Stimulated activated CD4-positive, alpha-beta T cell treated with anti-CD3 and anti-CD28 coated beads, Interleukin-15, amount 100 ng/mL, for 48 hours (primary cell): ENCODE measurements at places on chromosomes 6 and 20.
A peak's percentile ranks its signal among the peaks of the same experiment; 100 is the strongest.

DNA sequence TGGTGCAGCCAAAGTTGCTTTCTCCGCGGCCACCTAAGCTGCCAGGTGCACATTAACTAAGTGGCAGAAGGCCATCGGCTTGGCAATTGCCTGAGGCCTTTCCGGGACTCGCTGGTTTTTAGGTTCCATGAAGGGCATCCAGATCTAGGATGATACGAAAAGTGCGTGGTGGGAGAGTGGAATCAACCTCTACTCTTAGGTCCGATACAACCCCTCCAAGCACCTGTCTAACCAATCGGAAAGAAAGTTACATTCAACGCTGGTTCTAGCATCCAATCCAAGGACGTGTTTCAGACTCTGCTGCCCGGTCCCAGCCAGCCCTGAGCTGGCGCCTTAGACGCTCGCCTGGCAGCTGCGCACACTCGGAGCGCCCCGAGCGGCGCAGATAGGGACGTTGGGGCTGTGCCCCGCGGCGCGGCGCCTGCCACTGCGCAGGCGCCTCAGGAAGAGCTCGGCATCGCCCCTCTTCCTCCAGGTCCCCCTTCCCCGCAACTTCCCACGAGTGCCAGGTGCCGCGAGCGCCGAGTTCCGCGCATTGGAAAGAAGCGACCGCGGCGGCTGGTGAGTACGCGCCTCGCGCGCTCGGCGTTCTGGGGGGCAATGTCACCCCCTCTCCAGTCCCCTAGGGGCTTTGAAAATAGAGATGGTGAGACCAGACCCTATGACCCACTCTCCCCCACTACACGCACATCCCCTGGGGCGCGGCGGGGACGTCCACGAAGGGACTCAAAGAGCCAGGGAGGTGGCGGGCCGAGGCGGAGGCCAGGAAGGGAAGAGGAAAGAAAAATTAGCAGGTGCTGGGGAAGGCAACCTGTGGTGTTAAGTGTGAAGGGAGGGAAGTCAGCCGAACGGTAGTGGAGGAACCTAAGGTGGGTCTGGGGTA is at the start of gene ENPP4:
Gene ENPP4, plus strand, starts transcription at position 361 of the 883 bp plus-strand sequence. CDS start 9,595 bp downstream, outside the sequence.
- peak; percentile 77 for DNase-seq

- DNase-seq = no peak
Observed at GRCh38 chr20:44219170-44219730, 8.7 kb upstream of the OSER1 start.

- DNase-seq = no peak
Observed at GRCh38 chr6:137542713-137543112, 48.5 kb upstream of the OLIG3 start.

GRCh38 chr6:118501099-118501498 is 47.0 kb upstream of the PLN start:
- DNase-seq = no peak

- no peak for DNase-seq
Observed at GRCh38 chr6:99282479-99283062, 66.9 kb downstream of the FAXC start.

GRCh38 chr6:150566486-150566885 is 33.2 kb upstream of the PLEKHG1 start:
- DNase-seq = no peak

DNA sequence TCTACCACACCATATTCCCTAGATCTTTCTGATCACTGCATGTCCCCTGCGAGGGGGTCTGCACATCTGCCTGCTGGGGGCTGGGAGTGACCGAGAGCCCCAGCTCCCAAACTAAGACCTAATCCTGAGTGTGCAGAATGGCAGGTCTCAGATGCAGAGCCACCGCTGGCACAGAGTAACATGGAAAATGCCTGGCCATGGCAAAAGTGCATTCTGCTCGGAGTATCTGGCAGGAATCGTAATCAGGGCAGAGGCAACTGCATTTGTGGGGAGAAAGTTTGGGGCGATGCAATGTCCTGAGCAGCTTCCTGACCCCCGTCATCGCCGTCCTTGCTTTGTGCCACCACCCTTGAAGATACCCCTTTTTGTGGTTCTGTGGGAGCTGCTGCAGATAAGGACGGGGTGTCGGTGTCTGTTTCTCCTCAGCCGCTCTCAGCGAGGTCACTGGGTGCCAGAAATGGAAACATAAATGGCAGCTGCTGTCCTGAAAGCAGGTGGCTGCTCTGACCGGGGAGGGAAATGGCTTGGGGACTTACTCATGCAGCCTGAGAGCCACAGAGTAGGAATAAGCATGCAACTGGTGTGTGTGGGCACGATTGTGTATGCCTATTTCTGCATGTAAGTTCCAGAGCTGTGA is 157.9 kb downstream of the LY86 start:
- DNase-seq = no peak

DNA sequence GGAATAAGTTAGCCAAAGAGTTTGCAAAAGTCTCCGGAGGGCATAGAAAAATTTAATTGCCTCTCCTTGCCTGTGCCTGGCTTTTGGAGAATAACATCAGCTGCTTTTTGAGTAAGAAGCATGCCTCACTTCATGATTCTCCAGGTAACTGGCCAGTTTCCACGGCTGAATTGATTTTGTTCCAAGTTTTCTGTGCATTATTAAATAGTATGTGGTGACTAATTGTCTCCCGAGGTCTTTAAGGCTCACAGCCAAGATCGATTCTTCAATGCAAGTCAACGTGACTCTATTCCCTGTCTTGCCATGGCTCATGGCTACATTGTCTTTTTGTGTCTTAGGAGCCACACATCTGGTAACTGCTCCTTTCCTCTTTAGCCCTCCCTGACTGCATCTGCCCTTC is 54.2 kb downstream of the CNR1 start:
- no peak for DNase-seq

GRCh38 chr6:39217177-39217864 is 12.0 kb downstream of the KCNK5 start:
- DNase-seq = no peak

DNA sequence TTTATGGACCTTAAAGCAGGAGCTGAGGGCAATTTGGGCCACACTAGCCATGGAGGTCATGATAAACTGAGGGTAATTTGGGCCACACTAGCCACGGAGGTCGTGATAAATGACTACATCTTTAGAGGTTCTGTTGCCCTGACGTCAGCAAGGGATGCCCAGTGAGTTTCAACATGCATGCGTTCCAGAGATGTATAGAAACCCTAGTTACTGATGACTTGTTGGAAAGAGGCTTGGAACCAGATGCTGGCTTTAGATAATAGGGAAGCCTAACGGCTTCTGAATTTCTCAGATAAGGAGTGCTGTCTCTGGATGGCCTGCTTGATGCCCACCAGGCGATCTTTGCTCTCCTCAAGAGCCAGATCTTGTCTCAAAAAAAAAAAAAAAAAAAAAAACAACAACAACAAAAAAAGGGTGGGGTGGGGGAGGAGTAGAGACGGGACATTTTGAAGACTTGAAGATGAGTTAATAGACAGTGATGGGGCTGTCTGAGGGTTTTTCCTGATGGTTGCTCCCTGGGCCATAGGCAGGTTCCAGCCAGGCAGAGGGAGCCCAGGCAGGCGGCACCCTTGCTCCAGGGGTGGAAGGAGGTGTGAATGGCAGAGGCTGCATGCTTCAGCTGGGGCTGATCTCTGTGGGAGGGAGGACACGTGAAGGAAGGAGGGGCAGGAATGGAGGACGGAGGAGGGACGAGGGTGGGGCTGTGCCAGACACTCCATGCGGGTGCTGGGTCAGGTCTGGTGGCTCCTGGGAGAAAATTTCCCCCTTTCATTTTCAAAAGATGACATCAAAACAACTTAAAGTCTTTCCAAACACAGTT is 27.0 kb upstream of the FRMD1 start:
- no peak for DNase-seq

- no peak for DNase-seq
Observed at GRCh38 chr20:43559147-43559987, 540 bp downstream of the SGK2 start.

DNA sequence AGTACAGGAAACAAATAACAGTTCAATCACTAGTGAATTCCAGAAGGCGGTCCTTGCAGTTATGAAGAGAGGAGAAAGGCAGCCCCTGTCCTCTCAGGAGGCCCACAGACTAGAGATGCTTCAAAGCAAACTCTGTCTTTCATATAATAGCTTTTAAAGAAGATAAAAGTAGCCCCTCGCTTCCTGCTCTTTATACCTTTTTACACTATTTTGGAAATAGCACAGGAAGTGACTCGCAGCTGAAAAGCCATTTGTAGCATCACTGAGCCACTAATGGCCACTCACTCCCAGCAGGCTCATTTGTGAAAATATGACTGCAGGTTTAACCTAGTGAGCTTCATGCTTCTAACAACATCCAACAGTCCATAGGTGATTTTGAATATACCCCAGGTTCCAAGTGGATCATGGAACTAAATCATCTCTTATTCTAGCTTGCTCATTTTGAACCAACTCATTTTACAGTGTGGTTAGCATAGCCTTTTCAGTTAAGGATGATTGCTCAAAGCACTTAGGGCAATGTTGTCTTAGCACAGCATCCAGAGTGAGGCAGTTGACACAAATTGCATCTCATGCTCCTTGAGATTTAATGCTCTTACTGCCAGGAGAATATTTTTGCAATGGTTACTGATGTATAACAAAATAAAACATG is 136.0 kb upstream of the NRSN1 start:
- no peak for DNase-seq

- DNase-seq = no peak
Observed at GRCh38 chr20:61252601-61253263, 671 bp downstream of the CDH4 start.

GRCh38 chr6:134375220-134375580 is 57.3 kb upstream of the SGK1 start:
- no peak for DNase-seq

DNA sequence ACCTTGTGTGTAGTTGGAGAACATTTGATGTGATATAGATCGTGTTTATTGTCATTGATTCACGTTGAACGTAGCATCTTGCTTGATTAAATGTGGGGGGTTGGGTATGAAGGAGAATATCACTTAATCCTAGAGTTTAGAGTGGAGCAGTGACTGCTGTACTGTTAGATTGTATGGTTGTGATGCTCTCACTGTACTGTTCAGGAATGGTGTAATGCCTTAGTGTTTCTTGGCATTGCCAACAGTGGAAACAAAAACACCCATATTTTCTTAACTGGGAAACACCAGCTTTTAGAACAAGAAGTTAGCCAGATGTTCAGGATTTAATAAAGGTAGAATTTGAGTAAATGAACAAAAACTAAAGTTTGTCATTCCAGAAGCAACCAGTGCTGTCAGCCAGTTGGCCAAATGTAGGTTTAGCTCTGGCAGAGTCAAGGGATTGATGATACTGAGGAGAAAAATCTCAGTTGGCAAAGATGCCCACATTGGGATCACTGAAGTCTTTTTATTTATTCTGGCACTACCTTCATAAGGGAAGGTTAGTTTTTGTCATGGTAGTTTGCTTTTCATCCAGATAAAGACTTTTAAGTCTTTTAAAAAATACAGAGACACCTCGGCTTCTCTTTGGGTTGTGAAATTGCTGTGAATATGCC is 129.9 kb downstream of the JARID2 start:
- DNase-seq = no peak

- DNase-seq = no peak
Observed at GRCh38 chr6:123805921-123806320, 2.3 kb downstream of the NKAIN2 start.

DNA sequence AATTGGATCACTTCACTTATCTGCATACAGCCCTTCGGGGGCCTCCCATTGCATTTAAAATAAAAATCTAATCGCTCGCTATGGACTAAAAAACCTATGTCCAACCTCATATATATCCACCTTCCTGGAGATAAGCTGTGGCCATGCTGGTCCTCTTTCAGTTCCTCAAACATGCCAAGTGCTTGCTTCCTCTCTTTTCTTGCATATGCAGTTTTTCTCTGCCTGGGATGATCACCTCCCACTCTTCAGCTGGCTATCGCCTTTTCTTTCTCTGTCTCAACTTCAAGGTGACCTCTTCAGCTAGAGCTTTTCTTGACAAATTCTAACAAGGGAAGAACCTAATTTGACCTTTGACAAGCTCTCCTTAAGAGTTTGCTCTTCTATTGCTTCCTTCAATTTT is 5.6 kb upstream of the TFB1M start:
- DNase-seq = no peak

DNA sequence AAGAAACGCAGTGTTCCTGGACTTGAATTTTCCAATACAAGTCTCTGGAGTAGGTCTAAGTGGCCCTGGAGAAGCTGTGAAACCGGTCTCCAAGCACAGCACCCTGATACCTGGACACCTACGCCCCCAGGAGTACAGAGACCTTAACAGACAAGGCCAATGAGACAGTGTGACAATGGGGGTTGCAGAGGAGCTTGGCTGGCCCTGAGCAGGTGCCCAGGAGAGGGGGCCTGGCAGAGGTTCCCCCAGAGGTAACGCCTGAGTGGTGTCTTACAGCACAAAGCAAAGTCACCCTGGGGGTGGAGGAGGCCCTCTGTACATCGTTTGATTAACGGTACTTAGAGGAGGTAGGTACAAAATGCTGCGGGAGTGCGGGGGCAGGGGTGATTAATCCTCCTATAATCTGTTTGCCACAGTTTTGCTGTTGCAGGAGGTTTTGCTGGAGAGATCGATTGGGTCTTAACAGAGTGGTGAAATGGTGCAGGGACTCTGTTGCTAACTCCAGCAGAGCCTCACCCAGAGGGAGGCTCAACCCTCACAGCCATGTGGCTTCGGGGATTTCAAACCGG is 37.3 kb upstream of the APCDD1L start:
- no peak for DNase-seq

- no peak for DNase-seq
Observed at GRCh38 chr6:41167173-41167963, 4.5 kb upstream of the TREM2 start.
